Stimulated activated CD4-positive, alpha-beta T cell treated with anti-CD3 and anti-CD28 coated beads, Interleukin-12 subunit alpha, Interleukin-12 subunit beta, amount 100 ng/mL, for 4 hours (primary cell): ENCODE measurements at places on chromosomes 4 and X.

GRCh38 chrX:135974279-135974856 is 580 bp upstream of the MMGT1 start:
- peak; percentile 73 for DNase-seq

DNA sequence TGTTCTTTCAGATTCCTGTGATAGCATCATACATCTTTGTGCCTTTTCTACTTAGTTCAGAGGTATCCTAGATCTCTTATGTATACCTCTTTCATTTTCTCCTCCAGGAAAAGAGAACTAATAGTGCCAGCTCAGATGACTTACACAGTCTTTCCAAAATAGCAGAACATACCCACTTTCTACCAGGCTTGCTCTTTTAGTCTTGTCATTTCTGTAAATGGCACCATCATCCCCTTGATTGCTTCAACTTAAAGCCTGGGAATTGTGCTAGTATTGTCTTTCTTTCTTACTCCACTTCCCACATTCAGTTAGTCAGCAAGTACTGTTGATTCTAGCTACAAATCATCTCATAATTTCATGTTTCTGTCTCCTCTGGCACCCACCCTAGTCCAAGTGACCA is 5.1 kb downstream of the APEX2 start:
- DNase-seq, result no peak

DNA sequence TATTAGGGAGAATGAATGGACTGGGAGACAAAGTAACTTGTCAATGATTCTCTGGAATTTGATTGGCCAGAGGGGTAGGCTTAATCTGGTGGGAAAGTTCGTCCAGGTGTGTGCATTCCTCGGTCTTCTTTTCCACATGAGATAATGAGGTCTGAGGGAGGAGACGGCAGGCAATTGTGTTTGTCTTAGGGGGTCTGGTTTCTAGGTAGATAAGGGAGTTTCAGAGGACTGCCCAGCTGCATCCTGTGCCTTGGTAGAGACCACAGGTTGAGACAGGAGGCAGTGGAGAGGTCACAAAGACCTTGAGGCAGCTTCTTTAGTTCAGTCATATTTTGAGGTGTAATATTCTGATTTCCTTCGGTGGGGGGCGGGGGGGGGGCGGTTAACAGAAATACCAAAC is 4.3 kb downstream of the MGST2 start:
- DNase-seq, result no peak

DNA sequence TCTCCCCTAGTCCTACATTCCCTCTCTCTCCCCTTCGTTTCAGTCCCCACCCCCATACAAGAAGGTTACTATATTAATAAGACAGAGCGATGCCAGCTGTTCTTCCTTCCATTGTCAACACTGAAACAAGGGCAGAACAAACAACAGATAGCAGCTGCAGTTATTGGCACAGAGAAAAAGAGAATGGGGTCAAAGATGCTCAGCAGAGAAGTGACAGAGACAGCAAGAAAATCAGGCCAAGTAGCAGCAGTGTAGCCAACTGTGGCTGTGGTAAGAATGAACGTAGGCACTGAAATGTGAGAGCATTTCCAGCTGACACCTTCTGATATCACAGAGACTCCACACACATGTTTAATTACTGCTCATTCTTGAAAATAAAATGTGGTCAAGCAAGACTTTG is 641.8 kb downstream of the FSTL5 start:
- no peak for DNase-seq

- no peak for DNase-seq
Measured at GRCh38 chrX:111585337-111585736, 73.9 kb downstream of the SERTM2 start.

GRCh38 chr4:168852933-168853713 is 156.9 kb downstream of the CBR4 start:
- DNase-seq, result no peak

DNA sequence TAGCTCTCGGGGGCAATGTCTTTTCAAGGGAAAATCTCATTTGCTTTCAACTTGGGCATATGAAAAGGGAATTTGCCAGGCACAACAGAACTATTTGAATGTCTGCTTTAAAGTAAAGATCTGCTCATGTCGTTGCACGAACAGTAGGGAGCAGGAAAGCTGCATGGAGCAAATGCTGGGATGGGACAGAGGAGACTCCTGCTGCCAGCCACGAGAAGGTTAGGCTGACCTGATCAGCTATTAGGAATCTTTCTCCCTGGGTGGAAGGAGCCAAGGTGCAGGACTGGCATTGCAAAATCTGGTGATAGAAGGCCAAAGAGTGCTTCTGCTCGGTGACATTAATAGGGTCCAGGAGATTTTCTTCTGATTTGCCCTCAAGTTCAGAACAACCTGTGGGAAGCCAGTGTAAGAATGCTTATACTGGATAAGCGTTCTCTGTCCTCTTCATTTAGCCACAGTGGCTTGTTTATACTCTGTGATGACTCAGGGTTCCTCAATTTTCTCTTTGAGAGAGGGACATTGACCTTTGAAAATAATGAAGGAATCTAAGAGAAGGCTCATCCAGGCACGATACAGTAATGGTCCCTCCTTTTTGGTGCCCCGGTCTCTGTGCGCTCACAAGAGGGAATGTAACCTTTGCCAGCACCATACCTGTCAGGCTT is 22.9 kb downstream of the FHL1 start:
- DNase-seq, result no peak

DNA sequence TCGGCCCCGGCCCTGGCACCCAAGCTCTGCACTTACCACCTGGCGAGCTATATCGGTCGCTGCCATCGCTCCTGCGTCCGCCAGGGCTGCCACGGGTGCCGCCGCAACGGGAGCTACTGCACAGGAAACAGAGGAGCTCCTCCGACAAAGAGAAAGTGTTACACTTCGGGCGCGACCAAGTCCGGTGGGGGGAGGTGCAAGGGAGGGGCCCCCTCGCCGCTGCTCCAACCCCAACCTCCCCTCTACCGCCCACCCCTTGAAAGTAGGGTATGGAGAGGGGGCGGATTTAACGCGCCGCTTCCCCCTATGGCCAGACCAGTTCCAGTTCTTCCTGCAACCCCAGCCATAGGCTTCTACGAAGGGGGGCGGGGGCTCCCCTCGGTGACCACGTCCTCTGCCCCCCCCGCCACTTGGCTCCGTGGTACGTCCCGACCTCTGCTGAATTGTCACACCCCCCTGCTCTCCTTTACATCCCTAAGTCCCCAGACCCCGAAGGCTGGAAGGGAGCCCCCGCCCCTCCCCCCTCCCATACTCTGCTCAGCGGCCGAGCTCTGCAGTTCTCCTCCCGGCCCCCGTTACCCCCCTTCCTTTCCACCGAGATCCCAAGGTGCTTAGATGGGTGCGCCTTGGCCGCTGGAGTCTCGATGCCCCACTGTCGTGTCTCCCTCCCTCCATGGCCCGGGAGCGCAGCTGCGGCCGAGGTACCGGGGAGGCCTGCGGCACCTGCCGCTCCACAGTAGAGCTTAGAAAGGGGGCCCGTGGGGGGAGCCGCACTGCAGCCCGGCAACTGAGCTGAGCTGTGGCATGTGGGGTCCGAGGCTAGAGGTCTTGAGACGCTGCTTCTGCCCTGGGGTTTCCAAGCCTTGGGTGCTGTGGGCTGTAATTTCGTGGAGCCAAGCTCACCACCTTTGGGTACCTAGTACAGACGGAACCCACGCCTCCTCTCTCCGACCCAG is at the start of gene SEPTIN6:
Gene SEPTIN6, minus strand, starts transcription at position 129 of the 956 bp plus-strand sequence. Its CDS starts 63 bp downstream, at position 66.
- DNase-seq, result peak; percentile 67

DNA sequence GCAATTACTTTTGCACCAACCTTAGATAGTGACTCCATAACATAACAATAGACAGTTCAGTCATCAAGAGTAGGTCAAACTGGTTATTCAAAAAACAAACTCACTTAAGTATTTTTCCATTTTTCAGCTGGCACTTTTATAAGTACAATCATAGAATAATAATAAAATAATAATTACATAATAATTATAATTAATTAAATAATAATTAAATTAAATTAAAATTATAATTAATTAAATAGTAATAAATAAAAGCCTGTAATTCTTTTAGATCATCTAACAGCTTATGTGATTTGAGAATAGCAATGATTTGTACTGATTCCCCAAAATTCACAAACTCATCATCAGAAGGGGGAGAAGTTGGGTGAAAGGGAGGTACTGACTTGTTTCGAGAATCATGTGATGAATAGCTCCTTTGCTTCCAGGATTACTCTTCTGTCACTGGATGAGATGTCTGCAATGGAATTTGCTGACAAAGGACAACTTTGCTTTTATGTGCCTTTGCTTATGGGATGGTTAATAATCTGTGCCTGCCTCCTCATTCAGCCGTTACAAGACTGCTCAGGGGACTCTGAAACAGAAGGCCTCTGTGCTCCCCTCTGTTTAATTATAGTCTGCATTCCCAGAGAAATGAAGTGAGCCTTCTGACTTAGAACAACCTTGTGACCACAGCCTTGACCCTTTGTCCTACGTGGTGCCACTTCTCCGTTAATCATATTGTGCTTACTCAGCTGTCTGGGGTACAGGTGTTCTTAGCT is 104.8 kb upstream of the ENPEP start:
- no peak for DNase-seq

DNA sequence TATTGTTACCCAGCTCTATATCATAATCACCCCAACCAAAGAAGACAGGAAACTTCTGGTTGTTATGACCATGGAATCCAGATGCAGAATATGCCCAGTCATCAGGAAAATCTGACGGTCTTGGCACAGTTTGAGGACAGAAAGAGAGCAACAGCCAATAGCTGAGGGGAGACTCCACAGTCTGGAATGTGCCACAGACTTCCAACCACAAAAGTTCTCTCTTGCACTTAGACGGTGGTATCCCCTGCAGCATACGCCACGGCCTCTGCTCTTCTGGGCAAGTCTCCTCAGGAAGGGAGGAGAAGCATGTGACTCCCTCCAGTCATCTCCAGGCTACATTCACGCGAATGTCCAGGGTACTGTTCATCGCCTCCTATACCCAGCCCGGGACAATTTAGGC is 18.4 kb downstream of the ZNF827 start:
- no peak for DNase-seq

GRCh38 chrX:44507292-44507691 is 35.4 kb downstream of the FUNDC1 start:
- no peak for DNase-seq
